Kidney (tissue), 22 donors: ENCODE measurements at places on chromosomes 16 and 17.
A peak's percentile ranks its signal among the peaks of the same experiment; 100 is the strongest.

DNA sequence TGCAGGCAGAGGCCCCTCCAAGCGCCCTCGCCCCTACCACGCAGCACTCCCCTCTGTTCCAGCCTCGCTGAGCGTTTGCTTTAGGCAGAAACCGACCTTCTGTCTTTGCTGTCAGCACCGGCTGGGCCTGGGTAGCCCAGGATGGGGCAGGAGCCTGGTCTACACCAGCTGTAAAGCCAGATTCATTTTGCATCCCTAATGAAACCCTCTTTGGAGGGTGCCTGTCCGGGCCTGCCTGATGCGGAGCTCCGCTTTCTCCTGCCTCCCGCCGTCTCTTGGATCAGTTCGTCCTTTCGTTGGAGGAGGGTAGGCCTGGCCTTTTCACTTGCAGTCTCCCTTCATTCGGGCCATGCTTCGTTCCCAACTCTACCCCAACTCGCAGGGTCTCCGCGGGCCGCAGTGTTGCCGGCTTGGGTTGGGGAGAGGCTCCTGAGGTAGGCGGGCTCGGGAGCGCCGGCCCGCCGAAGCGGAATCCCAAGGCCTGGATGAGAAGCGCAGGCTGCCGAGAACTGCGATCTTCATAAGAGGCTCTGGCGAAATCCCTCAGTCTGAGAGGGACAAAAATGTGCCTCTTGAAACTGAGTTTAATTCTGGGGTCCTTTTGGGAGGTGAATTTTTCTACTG is 4.8 kb upstream of the HOXB8 start:
- DNase-seq: no peak

- no peak for DNase-seq
These were observed 67.7 kb downstream of the MPRIP start for GRCh38 chr17:17109907-17110306.

DNA sequence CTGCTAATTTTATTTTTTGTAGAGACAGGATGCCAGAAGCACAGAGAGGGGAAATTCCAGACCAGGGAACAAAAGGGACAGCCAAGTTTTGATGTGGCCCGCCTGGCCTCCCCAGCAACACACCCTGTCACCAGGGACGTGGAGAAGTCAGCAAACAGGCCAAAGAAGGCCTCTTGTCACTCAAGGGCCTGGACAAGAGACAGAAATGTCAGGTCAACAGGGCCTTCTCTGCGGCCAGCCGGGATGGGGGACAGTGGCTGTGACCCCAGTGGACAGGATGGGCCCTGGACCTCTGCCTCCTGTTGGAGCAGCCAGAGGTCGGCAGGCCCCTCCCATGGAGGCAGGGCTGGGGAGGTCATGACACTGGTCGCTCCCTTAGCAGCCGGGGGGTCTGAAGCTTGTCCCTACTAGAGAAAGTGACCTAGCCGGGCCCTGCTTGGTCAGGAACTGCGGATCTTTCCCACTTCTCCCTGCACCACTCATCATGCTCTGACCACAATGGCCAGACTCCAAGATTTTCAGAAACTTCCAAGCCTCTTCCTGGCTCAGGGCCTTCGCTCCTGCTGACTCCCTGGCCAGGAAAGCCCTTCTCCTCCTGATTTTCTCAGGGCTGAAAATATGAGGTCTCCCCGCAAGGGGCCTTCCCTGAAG is 9.2 kb upstream of the TVP23A start:
- DNase-seq: peak; percentile 79

GRCh38 chr17:4858882-4859260 is 25.7 kb downstream of the MINK1 start:
- DNase-seq: peak; percentile 88

GRCh38 chr16:88415713-88416323 is 33.1 kb downstream of the ZNF469 start:
- DNase-seq: peak; percentile 81

DNA sequence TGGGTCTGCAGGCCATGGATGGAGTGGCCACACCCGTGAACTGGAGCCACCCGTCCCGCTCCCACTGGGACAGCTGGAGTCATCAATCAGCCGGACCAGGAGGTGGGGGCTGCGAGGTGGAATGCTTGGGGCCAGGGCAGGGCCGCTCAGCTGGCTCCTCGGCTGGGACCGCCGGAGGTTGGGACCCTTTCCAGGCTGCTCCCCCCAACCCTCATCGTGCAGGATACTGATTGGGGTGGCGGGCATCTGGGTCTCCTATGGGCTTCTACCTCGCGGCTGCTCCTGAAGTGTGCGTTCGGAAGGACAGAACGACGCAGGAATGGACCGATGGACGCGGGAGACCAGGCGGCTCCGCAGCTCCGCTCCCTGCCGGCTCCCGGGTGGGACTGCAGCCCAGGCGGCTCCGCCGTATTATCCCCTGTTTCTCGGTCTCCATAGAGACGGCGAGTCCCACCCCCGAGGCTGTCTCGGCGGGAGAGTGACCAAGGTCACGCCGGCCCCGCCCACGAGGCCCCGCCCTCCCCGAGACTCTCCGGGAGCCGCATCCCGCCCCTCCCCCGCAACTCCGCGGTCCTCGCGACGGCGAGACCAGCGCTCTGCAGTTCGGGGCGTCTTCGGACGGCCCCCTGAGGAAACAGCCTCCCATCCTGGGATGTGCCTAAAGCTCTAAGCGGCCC is at the start of gene TPPP3:
Gene TPPP3 (minus strand): TSS at position 388 of the 677 bp plus-strand sequence. CDS start 2,387 bp downstream, outside the sequence.
- peak; percentile 91 for DNase-seq

GRCh38 chr17:45258981-45259380 is 2.9 kb downstream of the SPATA32 start:
- no peak for DNase-seq

GRCh38 chr17:70288540-70289290 is 119.4 kb downstream of the KCNJ2 start:
- DNase-seq: no peak

DNA sequence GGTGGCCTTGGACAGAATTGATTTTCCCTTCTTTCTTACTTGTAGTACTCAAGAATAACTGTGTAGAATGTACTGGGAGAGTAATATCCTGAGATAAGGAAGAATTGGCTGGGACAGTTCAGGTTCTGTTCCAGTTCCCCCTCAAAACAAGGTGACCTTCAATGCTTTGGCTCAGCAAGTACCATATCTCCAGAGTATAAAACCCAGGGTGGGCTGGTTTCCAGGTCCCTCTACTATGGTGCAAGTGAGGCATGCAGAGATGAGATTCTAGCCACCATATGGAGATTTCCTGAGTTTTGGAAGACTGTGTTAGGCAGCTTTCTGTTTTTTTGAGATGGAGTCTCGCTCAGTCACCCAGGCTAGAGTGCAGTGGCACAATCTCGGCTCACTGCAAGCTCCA is 18.1 kb upstream of the DLX3 start:
- no peak for DNase-seq

DNA sequence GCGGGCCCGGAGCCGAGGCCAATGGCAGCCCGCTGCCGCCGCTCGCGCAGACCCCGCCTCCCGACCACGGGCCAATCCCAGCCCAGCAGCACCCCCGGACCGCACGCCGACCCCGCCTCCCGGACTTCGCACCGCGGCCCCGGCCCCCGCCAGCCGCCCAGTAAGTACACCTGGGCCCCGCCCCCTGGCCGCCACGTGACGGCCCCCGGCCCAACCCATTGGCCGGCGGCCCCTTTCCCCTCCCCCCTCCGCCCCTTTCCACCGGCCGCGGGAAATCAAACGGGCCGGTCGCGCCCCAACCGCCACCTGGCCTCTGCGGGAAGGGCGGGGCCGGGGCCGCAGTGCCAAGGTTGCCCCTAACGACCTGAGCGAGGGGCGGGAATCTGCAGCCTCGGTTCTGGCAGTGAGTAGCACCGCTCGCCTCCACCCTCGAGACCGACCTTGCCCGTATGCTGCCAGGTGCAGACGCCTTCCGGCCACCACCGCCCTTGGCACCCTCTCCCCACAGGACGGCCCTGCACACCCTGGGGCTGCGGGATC is at the start of gene YBX2:
Gene YBX2 (minus strand): TSS at position 26 of the 540 bp plus-strand sequence. CDS start 139 bp downstream, outside the sequence.
- peak; percentile 93 for DNase-seq

- no peak for DNase-seq
These were observed 225.3 kb downstream of the WWOX start for GRCh38 chr16:78324649-78325285.
